ENCODE measurements at places on chromosomes 2 and 18.

GRCh38 chr18:3619222-3619621 lies 169.2 kb downstream of the TGIF1 start:
- no peak for DNase-seq

GRCh38 chr18:40670668-40671375 lies 1284.2 kb upstream of the PIK3C3 start:
- DNase-seq: no peak

- no peak for DNase-seq
Observed at GRCh38 chr2:195251214-195251613, 405.8 kb upstream of the SLC39A10 start.

- no peak for DNase-seq
Observed at GRCh38 chr2:180240774-180241173, 233.7 kb upstream of the CWC22 start.

- DNase-seq: no peak
Observed at GRCh38 chr2:214611015-214611414, 198.5 kb downstream of the BARD1 start.

GRCh38 chr2:16114836-16115235 lies 174.5 kb downstream of the MYCN start:
- no peak for DNase-seq

DNA sequence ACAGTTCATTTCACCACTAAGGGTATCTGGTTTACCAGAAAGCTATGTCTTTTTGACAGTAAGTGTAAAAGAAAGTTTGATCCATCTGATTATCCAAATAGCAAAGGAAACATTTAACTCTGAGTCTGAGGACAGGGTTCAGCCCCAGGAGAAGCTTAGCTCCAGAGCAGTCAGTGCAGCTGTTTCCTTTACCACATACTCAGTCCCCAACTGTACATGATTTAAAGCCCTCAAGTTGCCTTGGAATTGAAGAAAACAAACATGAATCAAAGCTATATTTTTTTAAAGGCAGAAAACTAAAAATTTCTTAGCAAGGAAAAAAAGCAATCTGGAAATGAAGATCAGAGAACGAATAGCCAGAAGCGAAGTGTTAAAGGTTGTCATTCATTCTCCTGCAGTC lies 746.0 kb downstream of the METTL4 start:
- no peak for DNase-seq

- DNase-seq: no peak
Observed at GRCh38 chr2:235283246-235283645, 210.6 kb upstream of the AGAP1 start.

- DNase-seq: no peak
Observed at GRCh38 chr2:17979707-17980106, 101.2 kb downstream of the KCNS3 start.

DNA sequence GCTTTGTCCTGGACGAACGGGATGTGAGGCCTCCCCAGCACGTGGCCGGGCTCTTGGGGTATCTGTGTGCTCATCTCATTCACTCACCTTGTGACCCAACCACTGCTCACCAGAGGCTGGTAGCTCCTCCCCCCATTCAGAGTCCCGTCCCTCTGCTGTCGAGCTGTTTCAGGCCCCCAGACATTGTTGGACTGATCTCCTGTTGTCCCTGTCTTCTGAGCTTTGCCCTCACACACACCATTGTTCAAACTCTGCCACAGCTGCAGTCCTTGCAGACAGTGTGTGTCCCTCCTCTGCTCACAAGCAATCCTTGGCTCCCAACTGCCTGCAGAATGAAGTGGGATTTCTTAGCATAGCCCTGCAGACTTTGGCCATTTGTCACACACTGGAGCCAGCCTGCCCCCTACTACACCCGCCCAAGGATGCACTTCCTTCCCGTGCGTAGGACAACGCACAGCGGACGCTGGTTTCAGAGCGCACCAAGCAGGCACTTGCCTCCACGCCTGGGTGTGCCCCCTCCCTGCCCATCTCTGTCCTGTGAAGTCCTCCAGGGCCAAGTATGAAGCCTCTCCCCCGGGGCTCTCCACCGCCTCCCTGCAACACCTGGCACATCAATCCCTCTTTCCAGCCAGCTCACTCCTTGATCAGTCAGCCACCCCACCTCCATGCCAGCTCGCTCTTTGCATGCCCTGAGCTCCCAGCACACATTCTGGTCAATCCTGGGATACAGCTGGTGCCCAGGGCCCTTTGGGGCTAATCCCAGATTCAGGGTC lies 16.5 kb upstream of the PRLH start:
- DNase-seq: no peak

- no peak for DNase-seq
Observed at GRCh38 chr2:232361646-232362045, 16.9 kb upstream of the ALPP start.

GRCh38 chr18:78242254-78242643 lies 737.4 kb upstream of the SALL3 start:
- no peak for DNase-seq

Data from activated naive CD4-positive, alpha-beta T cell treated with anti-CD3 and anti-CD28 coated beads, Interleukin-2, amount 10 ng/mL, durations not matched to agents 7 days and 5 days (primary cell).